ENCODE measurements at places on chromosomes 1 and 21.

DNA sequence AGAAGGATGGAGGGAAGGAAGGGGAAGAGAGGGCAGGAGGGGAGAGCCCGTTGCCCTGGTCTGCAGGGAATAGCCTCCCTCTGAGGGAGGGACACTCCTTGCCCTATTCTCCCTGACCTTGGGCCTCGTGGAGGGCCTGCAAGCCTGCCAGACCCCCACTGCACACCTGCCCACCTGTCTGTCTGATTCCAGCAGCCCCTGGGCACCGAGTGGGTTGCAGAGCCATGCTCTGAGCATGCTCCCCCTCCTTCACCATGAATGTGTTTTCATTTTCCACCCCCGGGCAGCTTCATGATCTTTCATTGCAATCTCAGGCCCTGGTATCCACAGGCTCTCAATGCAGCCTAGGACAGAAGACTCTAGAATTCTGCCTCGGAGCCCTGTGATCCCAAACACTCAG, 5.1 kb upstream of the NPHP4 start:
- no peak for DNase-seq

DNA sequence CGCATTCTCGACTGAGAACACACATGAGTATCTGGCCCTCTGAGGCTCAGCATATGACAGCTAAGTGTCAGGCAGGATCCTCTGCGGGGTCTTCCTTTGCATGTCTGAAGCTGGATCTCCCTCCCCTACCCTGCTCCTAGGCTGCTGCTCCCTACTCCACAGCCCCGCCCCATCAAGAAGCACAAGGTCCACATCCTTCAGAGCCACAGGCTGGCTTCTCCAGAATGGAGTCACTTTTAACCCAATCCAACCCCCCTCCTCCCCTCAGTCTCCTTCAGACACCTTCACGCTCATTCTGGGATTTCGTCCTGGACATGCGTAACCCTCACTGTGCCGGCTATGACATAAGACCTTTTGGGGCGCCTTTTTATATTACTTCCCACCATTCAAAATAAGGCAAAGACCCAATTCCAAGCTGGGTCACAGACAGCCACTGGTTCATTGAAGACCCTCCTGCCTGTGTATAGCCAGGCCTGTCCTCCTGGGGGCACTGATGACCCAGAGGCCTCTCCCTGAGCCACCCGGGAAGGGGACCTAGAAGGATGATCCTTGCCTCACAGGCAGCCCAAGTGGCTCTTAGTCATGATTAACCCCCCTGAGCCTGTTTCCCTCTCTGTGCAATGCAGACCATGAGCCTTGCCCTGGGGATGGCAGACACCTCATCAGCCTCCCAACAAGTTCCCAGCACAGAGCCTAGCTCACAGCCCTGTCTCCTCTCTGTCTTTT, 4.7 kb downstream of the ADGRB2 start:
- DNase-seq: no peak

- DNase-seq: no peak
Observed at GRCh38 chr1:59768792-59769735, 45.7 kb upstream of the HOOK1 start.

DNA sequence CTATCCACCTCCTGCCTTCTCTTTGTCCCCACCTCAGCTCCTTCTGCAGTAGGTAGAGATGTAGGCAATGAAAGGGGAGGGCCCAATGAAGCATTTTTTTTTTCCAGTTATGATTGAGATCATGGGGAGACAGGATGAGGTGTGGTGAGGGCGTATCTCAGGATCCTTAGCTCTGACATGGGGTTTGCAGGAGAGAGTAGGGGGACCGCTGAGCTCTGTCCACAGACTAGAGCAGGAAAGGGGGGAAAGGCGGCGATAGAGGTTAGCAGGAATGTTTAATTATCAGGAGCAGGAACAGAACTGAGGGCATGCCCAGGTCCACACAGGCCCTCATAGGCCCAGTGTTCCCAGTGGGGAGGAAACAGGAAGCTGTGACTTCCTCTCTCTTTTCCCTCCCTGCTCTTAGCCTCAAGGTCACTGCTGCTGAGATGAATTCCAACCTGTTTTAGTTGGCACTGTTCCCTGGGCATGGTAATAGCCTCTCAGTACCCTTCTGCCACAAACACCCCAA, 901 bp upstream of the RXFP4 start:
- DNase-seq: no peak

GRCh38 chr21:35138665-35139381, 89.7 kb upstream of the RUNX1 start:
- DNase-seq: peak; percentile 11

GRCh38 chr1:29990304-29990703, 733.1 kb downstream of the MATN1 start:
- no peak for DNase-seq

DNA sequence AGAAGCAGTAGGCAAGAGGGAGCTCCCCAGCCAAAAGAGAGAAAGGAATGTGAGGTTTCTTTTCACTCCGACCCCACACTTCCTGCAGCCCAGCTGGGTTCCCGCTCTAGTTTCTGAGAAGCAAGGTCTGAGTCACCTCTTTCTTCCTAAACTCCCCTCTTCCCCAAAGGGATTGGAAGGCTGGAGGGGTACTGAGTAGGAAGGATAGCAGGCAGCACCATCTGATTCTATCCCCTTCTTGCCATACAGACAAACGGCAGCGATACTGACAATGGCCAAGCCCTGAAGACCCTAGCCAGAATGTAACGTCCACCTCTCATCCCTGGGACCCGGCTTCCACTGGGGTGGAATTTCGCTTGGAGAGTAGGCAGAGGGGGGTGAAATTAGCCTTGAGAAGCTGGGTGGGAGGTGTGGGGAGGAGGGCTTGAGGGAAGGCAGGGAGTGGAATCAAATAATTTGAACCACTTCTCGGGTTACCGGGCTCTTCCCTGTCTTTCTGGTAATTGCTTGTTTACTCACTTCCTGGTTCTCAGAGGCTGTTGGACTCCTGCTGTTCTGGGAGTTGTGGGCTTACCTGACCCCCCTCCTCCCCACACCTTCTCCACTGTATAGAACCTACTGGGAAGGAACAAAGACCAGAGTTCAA, 13.2 kb downstream of the IER5 start:
- DNase-seq: no peak

DNA sequence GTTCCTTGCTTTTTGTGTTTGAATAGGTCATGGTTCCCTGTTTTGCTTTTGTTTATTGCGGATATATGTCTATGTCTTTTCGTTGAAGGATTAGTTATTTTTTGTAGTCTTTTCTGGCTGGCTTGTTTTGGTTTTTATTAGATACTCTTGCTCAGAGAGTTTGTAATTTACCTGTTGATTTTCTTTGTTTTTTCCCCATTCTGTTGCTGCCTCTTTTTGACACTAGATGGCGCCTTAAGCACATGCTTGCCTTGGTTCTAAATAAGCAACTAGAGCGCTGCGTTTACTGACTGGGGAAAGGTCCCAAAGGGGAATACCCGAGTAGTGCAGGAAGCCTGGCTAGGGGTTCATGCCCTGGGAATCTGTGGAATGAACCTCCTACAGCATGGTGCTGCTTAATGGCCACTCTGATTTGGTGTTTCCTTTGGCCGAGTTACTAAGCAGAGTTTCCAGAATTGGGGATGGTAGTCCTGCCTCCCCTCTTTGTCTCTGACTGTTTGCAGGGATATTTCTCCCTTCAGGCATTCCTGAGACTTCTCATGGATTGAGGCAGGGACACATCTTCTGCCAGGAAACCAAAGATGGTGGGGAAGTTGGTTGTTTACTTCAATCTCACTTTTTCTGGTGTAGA, 143.2 kb downstream of the PTPRU start:
- DNase-seq: no peak
